ENCODE measurements at places on chromosomes 2 and 18.

DNA sequence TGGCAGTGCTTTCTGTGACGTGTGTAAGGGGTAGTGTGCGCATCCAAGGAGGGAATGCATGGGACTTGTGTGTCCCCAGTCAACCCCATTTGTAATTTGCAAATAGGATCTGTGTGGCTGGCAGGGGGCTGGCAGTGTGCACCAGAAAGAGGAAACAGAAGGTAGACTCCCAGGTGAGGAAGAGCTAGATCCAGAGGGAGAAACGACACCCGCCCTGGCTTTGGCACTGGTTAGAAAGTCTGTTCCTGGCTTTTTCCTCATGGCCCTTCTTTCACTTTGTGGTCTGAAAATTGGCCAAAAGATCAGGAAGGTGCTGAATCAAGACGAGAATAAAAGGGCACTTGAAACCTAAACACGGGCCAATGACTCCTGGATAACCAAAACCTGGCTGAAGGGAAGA, 33.3 kb downstream of the PRKCE start:
- no peak for DNase-seq

GRCh38 chr2:189337656-189338055, 103.6 kb upstream of the WDR75 start:
- DNase-seq: no peak

GRCh38 chr2:164220265-164220664, 401.0 kb downstream of the GRB14 start:
- DNase-seq: no peak

GRCh38 chr18:21741562-21742314, 1.1 kb downstream of the MIB1 start:
- DNase-seq: peak; percentile 16

DNA sequence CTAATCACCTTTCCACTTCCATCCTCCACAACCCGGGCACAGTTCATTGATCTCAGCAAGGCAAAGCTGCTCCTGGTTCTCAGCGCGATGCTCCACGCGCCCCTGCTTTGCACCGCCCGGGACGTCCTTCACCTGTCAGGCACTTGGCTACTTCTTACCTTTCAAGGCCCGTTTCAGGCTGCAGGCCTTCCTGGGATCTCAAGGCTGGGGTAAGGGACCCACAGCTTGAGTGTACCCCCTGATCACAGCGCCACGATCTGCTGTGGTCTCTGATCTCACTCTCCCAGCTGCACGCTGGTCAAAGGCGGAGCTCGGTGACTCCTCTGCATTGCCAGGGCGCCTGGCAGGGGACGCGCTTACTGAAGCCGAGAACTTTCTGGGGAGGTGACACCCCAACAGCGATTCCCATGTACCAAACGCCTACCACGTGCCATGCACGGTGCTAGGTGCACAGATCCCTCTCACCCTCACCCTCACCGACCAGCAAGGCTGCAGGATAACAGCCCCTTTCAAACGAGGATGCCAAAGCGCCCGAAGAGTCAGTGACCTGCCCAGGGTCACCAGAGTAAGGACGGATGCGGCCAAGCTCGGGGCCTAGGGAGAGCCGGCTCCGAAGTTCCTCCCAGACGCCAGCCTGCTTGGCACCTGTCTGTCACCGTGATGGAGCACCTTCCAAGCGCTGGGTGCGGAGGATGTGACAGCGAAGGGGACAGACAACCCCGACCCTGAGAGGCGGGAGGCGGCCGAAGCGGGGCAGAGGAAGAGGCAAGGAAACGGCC, 818 bp downstream of the ITGB1BP1 start:
- peak; percentile 25 for DNase-seq
